ENCODE measurements at places on chromosomes 11 and 22.

DNA sequence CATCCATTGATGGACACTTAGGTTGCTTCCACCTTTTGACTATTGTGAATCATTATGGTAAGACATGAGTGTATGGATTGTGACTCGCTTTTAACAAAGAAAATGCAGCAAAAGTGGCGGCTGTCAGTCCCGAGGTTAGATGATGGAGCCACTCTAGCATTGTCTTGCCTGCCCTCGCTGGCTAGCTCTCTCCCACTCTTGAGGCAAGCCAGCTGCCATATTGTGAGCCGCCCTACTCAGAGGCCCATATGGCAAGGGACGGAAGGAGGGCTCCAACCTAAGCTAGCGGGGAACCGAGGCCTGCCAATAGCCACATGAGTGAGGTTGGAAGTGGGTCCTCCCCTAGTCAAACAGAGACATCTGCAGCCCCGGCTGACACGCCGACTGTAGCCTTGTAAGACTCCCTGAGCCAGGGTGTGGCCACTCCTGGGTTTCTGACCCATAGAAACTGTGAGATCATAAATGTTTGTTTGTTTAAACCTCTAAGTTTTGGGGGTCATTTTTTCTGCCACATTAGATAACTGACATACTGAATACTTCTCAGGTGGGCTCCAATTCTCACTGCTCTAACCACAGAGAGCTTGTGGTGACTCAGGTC, 160.2 kb downstream of the LDLRAD3 start:
- no peaks in the 10 kb centered on the region for H3K27me3 ChIP-seq
- H3K4me3 ChIP-seq: no peak overlapping the region
- H3K36me3 ChIP-seq: no peaks in the 10 kb centered on the region
- DNase-seq: no peak
- peaks cover 4% of the 10 kb centered on the region for H3K4me1 ChIP-seq

DNA sequence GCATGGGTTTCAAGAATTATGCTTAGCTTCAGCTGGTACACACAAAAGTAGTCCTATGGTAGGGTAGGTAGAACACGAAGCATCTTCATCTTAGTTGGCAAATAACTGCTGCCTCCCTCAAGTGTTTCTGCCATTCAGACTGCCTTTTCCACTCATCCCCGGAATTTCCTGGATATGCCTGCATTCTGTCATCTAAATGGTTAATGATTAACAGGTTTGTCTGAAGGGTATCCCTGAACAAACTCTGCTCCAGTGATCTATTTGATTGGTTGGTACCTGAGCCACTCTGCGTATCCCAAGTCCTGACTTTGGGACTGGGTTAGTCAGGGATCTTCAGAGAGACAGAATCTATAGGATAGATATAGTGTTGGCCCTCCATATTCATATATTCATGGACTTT, 272.3 kb upstream of the RAG2 start:
- no peaks in the 10 kb centered on the region for H3K4me1 ChIP-seq
- H3K4me3 ChIP-seq: no peak overlapping the region
- no peak overlapping the region for H3K27ac ChIP-seq

GRCh38 chr11:101133190-101133589, 3.6 kb upstream of the PGR start:
- peaks cover 12% of the 10 kb centered on the region for H3K27me3 ChIP-seq
- H3K36me3 ChIP-seq: no peaks in the 10 kb centered on the region
- H3K4me1 ChIP-seq: no peaks in the 10 kb centered on the region
- DNase-seq: no peak

- H3K4me1 ChIP-seq: no peaks in the 10 kb centered on the region
- no peaks in the 10 kb centered on the region for H3K27me3 ChIP-seq
- H3K27ac ChIP-seq: no peak overlapping the region
- H3K36me3 ChIP-seq: no peaks in the 10 kb centered on the region
Observed at GRCh38 chr11:133360860-133361688, 171.2 kb downstream of the OPCML start.

- H3K36me3 ChIP-seq: no peaks in the 10 kb centered on the region
- DNase-seq: no peak
- no peaks in the 10 kb centered on the region for H3K27me3 ChIP-seq
Observed at GRCh38 chr11:104073950-104074705, 37.7 kb downstream of the DDI1 start.

Measured in lower lobe of right lung (tissue), 2 donors.